Type B pancreatic cell (in vitro differentiated cells): ENCODE measurements at places on chromosomes 1 and 21.

DNA sequence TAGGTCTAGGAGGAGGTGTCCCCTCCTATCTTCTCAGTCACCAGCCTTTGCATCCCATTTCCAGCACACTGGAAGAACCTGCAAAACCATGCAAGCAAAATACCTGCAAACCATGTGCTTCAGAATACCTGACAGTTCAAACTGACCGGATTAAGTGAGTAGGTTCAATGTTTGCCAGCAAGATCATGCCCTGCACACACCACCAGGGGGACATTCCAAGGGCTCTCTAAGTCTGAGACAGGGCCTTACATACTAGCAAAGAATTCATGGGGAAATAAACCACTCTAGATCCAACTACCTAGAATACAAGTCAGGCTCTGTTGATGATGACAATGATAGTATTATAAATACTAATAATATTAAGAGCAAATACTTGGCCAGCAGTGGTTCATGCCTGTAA is 27.6 kb downstream of the INPP5B start:
- DNase-seq, result no peak

GRCh38 chr21:38741092-38741949 is 64.4 kb upstream of the ETS2 start:
- no peak for DNase-seq

DNA sequence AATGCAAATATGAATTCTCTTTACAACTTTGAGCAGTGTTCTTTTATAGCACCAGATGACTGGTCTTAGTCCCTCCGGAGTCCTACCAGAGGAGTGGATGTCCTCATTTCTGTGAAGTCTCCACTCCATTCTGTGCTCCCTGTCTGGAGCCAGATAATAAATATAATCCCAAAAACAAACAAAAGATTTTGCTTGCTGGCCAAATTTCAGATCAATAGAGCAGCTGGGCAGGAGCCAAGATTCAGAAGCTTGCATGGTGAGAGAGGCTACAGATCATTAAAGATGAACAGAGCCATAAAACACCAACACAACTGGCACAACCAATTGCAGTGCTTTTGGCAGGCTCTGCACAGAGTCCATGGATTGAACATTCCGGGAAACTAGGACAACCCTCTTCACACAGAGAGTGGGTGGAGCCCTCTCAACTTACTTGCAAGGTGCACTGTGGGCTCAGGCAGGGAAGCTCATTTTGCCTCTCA is 231.5 kb upstream of the SNX7 start:
- DNase-seq, result no peak

DNA sequence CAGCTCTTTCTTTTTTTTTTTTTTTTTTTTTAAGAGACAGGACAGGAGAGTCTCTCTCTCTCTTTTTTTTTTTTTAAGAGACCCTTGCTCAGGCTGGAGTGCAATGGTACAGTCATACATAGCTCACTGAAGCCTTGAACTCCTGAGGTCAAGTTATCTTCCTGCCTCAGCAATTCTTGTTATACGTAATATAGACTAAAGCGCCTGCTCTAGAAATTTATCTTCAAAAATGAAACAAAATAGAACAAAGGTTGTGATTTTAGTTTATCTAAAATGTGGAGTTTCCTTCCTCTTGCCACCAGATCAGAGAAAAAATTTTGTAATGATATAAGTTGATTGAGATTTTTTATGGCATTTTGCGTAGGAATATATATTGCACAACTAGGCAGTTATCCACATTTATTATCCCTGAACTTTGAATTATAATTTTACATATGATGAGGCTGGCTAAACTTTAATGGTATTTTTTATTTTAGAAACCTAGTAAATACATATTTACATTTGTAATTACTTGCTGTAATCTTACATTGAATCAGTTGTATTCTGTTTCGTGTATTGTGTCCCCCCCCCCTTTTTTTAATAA is 44.2 kb downstream of the MTF2 start:
- DNase-seq, result no peak

DNA sequence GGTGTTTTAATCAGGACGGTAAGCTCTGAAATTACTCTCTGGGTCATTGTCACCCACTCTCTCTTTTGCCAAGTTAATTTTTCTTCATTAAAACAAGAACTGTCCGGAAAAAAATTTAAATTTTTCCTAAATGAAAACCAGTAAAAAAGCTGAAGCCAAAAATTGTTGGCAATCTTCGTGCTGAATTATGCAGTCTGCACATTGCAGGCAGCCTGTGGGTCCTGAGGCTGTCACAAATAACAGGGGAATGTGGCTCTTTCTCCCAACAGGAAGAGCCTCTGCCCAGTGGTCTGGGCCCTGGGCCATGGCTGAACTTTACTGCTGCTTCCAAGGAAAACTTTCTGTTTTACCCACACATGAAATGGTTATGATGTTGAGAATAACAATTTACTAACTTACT is 153.9 kb upstream of the SPAG17 start:
- no peak for DNase-seq

GRCh38 chr1:240602189-240602588 is 9.8 kb downstream of the GREM2 start:
- DNase-seq, result no peak

GRCh38 chr21:45266518-45267389 is 20.9 kb downstream of the POFUT2 start:
- DNase-seq, result peak; percentile 57

- DNase-seq, result no peak
Observed at GRCh38 chr1:46991083-46991923, 32.2 kb upstream of the CYP4X1 start.

- DNase-seq, result no peak
Observed at GRCh38 chr1:81664341-81664740, 136.4 kb upstream of the ADGRL2 start.

DNA sequence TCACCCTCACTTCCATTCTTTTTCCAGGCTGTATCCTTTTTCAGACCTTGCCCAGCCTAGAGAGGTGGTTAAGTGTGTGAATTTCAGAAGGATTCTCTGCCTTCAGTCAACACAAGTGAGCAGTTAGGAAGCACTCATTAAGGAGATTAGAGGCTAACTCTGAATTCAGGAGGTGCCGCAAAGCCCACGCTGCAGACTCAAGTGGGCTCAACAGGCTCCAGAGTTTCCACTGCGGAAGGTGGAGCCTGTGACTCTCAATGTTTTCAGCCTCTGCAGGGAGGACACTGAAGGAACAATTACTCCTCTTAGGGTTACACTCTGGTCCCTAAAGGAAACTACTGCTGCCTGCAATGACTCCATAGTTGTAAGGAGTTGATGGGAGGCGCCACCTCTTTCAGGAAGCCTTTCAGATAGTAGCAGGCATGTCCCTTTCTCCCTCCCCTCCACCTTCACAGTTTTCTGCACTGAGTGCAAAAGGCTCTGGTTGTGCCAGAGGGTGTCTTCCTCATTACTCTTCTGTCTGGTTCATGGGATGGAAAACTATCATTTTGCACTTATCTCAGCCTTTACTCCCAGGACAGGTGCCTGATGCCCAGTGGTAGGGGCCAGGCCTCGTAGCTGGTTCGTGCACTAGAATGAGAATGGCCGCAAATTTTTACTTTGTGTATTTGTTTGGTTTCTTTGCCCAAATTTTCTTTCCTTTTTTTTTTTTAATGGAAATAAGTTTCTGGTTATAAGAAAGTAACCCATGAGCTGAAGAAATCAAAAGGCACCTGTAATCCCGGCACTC is 55.2 kb upstream of the SELENON start:
- no peak for DNase-seq

GRCh38 chr1:211493876-211494653 is 2.1 kb upstream of the RD3 start:
- no peak for DNase-seq

GRCh38 chr1:220882061-220882891 is 3.0 kb downstream of the HLX start:
- DNase-seq, result no peak

- no peak for DNase-seq
Observed at GRCh38 chr1:157181790-157182189, 43.6 kb upstream of the ETV3 start.

DNA sequence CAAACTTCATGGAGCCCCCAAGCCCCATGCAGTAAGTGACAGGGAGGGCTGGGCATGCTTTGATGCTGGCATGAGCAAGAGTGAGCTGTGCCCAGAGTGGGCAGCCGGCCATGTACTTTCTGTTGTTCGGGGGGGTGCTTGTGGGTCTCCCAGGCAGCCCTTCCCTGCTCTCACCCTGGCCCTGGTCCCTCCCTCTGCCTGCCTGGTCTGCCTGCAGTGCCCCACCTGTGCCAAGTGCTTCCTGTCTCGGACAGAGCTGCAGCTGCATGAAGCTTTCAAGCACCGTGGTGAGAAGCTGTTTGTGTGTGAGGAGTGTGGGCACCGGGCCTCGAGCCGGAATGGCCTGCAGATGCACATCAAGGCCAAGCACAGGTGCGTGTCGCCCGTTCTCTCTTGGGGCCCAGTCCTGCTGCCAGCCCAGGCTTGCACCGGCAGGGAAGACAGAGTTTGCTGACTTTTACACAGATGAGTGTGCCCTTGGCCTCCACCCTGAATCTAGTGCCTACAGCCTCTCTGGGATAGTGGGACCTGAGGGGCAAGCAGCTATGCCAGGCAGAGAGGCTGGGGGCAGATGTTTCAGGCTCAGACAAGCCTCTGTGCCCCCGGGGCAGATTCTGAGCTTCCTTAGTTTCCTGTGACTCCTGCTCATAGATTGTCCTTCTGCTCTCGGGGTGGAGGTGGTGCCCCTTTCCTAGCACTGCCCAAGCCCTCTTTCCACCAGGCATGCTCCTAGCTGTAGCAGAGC is 7.6 kb downstream of the ZBTB48 start:
- DNase-seq, result no peak

GRCh38 chr1:246117066-246117791 is 389.9 kb downstream of the SMYD3 start:
- no peak for DNase-seq

- no peak for DNase-seq
Observed at GRCh38 chr21:43694437-43695079, 24.4 kb upstream of the PDXK start.

DNA sequence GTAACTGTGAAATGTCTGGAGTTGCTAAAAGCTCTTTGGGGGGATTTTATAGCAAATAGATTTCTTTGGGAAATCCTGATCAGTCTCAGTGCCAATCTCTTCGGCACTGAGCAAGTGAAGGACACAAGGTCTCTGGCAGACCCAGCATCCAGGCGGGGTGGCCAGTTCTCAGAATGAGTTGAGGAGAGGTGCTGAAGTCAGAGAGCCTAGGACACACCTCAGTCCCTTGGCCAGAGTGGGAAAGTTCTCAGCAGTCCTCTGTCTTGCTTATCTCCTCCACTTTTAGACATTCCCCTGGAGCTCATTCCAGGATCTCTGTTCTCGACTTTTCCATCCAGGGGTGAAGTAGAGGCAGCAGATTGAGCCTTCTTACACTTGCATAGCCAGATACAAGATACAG is 6.7 kb downstream of the HLX start:
- no peak for DNase-seq

DNA sequence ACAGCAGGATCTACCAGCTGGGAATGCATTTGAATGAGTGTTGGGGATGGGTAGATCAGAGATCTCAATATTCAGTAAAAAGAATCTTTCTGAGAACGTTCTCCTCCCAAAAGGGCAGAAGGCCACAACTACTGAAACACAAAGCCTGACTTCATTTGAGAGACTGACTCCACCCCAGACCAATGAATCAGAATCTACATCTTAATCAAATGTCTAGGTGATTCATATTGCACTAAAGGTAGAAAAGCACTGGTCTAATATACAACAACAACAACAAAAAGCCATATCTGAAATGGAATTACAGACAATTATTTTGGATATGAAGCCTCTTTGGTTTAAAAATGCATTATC is 123.9 kb downstream of the SMYD3 start:
- no peak for DNase-seq

DNA sequence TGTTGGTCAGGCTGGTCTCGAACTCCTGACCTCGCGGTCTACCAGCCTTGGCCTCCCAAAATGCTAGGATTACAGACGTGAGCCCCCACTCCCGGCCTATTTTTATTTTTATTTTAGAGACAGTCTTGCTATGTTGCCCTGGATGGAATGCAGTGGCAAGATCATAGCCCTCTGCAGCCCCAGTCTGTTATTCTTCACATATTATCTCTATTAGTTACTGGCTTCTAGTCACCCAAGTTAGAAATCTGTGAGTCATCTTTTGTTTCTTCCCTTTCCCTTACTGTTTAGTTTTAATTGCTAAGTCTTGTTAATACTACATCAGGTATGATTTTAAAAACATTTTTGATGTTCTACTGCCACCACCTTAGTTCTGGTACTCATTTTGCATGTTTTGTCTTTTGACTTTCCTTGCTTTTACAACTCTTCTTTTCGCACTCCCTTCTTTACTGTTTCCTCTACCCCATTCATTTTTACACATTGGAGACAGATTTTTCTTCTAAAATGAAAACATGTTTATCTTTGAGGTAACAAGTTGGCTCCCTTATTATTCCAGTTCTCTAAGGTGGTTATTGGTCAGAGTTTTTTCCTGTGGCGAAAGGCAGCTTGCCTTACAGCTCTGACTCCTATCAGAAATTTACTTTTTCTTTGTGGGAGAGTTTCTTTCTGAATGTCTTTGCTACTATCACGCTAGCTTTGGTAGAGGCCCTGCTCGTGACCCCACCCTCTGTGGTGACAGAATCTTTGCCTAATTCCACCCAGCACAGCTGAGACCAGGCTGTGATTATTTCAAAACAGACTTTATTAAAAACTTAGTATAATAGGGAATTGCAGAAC is 19.5 kb downstream of the ZMYM4 start:
- DNase-seq, result no peak
